ENCODE measurements at places on chromosomes 12 and 14. TPM values are rescaled to one million over a fixed set of nuclear protein-coding genes. Genes with fewer than 3 reads are reported as not detected.

DNA sequence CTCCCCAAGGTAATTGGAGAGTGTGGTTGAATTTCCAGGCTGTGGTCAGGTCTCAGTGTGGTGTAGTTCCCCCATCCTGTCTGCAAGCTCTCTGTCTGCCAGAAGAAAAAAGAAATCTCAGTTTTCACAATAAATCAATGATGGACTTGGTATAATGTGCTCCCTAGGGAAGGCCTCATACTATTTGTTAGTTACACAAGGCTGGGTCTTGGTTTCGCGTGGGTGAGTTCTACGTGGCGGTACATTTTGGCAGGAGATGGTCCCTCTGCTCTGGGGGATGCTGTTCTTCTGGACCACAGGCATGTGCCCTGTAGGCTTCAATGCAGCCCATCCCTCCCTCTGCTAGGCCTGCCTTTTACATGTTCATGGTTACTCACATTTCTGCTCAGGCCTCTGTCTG is 206.4 kb upstream of the PELI2 start:
- no peak overlapping the region for H3K27ac ChIP-seq
- no peaks in the 10 kb centered on the region for H3K27me3 ChIP-seq
- no peaks in the 10 kb centered on the region for H3K36me3 ChIP-seq

The TOMM20L gene
- not detected for total RNA-seq

DNA sequence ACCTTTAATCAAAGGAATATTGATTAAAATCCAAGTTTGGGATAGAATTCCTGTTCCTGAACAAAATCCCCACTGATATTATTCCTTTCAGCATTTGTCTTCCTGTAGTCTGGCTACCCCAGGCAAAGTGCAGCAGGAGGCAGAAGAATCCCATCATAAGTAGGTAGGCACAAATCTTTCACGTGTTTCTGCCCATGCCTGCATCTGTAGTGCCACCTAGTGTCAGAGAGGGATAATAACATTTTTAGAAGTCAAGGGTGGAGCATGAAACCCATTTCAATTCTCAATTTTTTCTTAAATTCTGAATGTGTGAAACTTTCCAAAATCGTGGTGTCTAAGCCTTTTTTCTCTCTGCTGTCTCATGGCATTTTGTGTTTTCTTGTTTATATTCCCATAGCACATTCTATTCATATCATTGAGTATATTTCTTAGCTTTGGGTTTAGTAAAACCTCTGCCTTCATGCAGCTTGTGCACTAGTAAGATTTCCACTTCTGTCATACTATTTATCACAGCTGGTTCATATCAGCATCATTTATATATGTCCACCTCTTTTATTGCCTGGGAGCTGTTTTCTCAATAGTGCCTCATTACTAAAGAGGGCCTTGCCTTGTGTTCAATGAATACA is 47.8 kb upstream of the RERG start:
- no peak overlapping the region for H3K27ac ChIP-seq
- no peaks in the 10 kb centered on the region for H3K4me1 ChIP-seq
- no peaks in the 10 kb centered on the region for H3K36me3 ChIP-seq
- no peak overlapping the region for H3K4me3 ChIP-seq
- peak; percentile 83 for DNase-seq
- H3K27me3 ChIP-seq, result no peaks in the 10 kb centered on the region

The OR11H7 gene
- not detected for total RNA-seq

DNA sequence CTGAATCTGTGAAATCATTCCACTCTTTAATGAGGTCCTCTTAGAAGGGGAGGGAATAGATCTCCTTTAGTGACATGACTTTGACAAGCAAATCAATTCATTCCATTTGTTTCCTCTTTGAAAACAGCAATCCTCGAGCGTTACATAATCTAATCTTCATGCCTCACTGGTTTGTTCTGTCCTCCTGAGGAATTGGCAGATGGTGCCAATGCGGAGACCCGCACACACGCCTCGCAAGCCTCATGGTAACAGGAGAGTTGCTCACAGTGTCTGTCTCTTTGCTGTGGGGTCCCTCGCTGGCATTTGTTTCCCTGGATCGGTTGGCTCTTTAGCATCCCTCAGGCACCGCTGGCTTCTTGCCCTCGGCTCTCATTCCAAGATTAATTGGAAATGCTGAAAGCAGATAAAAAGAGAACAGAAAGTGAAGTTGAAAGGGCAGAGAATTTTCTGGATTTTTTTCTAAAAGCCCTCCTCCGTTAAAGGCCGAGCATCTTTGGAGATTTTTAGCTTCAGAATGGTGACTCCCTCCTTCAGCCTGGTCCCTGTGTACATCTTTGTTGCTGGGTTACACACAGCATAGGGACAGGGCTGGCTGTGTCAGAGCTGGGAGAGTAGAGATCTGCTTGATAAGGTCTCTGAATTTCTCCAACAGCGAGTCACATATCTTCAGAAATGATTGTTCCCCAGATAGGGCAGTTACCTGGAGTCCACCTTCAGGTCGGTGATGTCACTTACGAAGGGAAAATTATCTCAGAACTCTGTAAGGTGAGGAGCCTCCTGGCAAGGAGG is 10.1 kb upstream of the CABP1 start:
- H3K27ac ChIP-seq, result no peak overlapping the region
- DNase-seq, result no peak
- H3K4me3 ChIP-seq, result no peak overlapping the region
- H3K27me3 ChIP-seq, result no peaks in the 10 kb centered on the region
- no peaks in the 10 kb centered on the region for H3K36me3 ChIP-seq

- peaks cover 62% of the 10 kb centered on the region for H3K4me1 ChIP-seq
- H3K36me3 ChIP-seq, result peaks cover 21% of the 10 kb centered on the region
- DNase-seq, result no peak
- H3K27ac ChIP-seq, result peak overlapping the region; percentile 95
- no peaks in the 10 kb centered on the region for H3K27me3 ChIP-seq
- peak overlapping the region; percentile 77 for H3K4me3 ChIP-seq
These were observed 2.6 kb downstream of the VEZT start for GRCh38 chr12:95220190-95220589.

DNA sequence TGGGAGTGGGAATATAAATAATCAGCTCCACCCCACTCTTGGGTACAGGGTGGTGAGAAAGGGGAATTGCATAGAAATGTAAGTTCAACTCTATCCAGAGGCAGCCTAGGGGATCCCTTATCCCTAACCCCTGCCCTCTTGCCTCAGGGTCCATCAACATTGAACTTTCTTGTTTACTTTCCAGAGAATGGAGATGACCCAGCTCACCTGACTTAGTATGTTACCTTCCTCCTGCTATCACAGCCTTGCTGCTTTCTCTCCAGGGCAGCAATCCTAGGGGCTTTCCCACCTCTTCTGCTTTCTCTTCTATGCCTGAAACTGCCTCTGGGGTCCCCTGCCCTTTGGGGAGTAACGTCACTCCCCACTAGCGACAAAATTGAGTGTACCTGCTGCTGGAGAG is 2.7 kb downstream of the LRP1 start:
- H3K36me3 ChIP-seq, result no peaks in the 10 kb centered on the region
- no peaks in the 10 kb centered on the region for H3K27me3 ChIP-seq
- H3K27ac ChIP-seq, result no peak overlapping the region

- H3K4me1 ChIP-seq, result no peaks in the 10 kb centered on the region
- peaks cover 82% of the 10 kb centered on the region for H3K36me3 ChIP-seq
- no peaks in the 10 kb centered on the region for H3K27me3 ChIP-seq
- DNase-seq, result no peak
- H3K4me3 ChIP-seq, result no peak overlapping the region
These were observed 26.3 kb upstream of the BBS10 start for GRCh38 chr12:76374386-76375020.

DNA sequence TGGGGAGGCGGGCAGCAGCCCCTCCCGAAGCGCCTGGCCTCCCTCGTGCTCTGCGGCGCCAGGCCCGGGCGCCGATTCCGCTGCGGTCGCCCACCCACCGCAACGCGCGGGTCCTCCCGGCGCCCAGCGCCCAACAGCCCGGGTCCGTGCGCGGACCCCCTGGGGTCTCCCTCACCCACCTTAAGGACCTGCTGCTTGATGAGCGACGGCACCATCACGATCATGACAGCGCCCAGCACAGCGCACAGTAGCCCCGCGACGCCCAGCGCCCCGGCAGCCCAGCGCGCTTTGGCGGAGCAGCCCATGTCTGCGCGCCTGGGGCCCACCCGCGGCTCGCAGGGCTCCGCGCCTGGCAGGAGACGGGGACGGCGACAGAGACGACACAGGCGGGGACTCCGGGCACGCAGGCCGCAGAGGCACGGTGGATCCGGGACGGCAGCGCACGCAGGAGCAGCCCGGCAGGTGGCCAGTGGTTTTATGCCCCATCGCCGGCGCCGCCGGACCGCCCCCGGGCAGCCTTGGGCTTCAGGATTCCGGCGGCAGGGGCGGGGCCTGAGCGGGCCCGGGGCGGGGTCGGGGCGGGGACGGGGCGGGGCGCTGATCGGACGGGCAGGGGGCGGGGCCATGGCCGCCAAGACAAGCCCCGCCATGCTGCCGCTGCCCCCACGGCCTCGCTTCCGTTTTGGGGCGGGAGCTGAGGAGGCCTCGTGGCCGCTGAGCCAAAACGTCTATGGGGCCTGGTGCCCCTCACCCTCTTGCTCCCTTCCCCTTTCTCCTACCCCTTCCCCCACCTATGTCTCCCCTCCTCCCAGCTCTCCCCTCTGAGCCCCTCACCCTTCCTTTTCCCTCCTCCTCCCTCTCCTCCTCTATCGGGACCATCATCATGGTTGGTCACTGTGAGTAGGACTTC is at the start of gene SCARB1:
TSS of gene SCARB1 (minus strand) at position 449 of the 910 bp plus-strand sequence. CDS start at position 305, 144 bp downstream.
- H3K27ac ChIP-seq, result peak within 1 kb of the TSS; percentile 87
- H3K4me1 ChIP-seq, result peaks cover 44% of the 10 kb centered on the region
- H3K27me3 ChIP-seq, result no peaks in the 10 kb centered on the region
- peak within 1 kb of the TSS; percentile 73 for H3K4me3 ChIP-seq
- peaks cover 19% of the 10 kb centered on the region for H3K36me3 ChIP-seq

DNA sequence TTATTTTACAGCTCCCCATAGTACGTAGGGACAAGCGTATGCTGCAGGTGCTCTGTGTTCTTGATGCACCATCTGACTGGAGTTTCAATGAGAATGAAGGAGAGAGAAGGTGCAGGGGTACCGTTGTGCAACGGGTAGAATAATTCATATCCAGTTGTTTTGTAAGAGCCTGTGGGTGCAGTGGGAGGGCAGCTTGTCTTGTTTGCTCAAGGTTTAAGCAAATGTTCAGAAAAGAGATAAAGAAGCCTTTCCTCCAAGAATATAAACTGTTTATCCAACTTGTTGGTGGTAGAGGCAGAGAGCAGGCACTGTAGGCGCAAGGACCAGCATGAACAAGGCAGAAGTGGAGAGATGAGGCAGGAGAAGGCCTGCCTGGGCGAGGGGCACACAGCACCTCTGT is 64.2 kb downstream of the ADCK1 start:
- peaks cover 7% of the 10 kb centered on the region for H3K4me1 ChIP-seq
- DNase-seq, result no peak
- no peak overlapping the region for H3K27ac ChIP-seq
- H3K27me3 ChIP-seq, result no peaks in the 10 kb centered on the region
- H3K4me3 ChIP-seq, result no peak overlapping the region
- no peaks in the 10 kb centered on the region for H3K36me3 ChIP-seq

DNA sequence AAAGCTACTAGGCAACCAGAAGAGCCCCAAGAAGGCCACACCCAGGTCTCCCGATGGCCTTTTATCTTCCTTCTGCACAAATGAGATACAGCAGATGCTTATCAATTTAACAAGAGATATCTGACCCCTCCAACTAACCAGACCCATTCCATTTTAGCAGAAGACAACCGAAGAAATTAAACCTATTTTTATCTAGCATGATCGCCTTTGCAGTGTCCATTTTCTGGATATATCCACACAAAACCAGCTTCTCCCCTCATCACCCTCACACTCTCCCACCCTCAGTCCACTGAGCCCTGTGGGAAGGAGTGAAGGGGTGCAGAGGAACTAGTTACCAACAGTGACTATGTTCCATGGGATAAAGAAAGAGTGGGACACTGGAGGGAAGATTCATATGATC is 20.9 kb upstream of the DHRS4 start:
- H3K27me3 ChIP-seq, result no peaks in the 10 kb centered on the region
- no peak overlapping the region for H3K4me3 ChIP-seq
- H3K36me3 ChIP-seq, result no peaks in the 10 kb centered on the region
- no peaks in the 10 kb centered on the region for H3K4me1 ChIP-seq

DNA sequence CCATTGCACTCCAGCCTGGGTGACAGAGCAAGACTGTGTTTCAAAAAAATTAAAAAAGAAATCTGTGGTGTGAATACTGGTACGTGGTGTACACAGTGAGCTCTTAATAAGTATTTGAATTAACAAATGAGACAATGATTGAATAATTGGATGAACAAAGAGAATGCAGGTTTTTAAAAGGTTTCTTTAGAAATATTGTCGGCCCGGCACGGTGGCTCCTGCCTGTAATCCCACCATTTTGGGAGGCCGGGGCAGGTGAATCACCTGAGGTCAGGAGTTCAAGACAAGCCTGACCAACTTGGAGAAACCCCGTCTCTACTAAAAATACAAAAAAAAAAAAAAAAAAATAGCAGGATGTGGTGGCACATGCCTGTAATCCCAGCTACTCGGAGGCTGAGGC is 6.6 kb downstream of the HIF1A start:
- H3K36me3 ChIP-seq, result peaks cover 30% of the 10 kb centered on the region
- no peak overlapping the region for H3K4me3 ChIP-seq
- DNase-seq, result no peak
- no peaks in the 10 kb centered on the region for H3K27me3 ChIP-seq

- no peaks in the 10 kb centered on the region for H3K27me3 ChIP-seq
- H3K36me3 ChIP-seq, result peaks cover 8% of the 10 kb centered on the region
- no peak overlapping the region for H3K4me3 ChIP-seq
These were observed 13.3 kb downstream of the AKT1 start for GRCh38 chr14:104782086-104782807.

DNA sequence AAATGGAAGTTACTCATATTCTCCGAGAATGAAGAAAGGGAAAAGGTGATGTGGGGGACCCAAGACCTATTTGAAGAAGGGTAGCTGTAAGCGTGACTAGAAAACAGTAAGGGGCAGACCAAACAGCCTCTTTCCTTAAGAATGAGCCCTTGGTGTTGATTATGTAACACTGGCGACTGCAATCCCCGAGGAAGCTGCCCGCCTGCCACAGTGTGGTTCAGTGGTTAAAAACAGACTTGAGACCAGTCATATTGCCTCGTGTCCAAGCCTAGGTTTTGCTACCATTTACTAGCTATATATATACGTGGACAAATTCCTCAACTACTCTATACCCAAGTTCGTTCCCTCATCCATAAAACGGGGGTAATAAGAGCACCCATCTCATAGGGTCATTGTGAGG is 49.1 kb downstream of the SSPN start:
- no peak overlapping the region for H3K27ac ChIP-seq
- no peaks in the 10 kb centered on the region for H3K36me3 ChIP-seq
- no peaks in the 10 kb centered on the region for H3K27me3 ChIP-seq

The ZBTB1 gene
- 97.5 TPM for total RNA-seq

DNA sequence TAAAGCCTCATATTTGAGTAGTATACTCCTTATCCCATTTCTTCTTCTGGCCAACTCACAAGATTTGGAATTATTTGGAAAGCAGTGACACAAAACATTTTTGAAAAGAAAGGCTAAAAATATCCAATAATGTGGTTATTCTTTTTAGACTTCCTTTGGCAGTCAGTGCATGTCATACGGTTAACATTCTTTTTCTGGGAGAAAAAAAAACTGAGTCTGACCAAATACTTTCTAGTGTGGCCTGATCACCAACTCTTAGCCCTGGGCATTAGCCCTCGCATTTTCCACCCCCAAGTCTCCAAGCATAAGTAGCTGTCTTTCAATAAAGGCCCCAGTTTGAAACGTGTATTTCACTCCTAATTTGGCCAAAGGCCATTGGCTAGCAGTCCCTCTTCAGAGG is 5.9 kb downstream of the RASSF3 start:
- H3K4me1 ChIP-seq, result peaks cover 88% of the 10 kb centered on the region
- no peaks in the 10 kb centered on the region for H3K27me3 ChIP-seq
- no peak overlapping the region for H3K4me3 ChIP-seq
- peak overlapping the region; percentile 84 for H3K27ac ChIP-seq
- no peak for DNase-seq
- peaks cover 24% of the 10 kb centered on the region for H3K36me3 ChIP-seq

Measured in Karpas-422 (cell line).